Spinal cord (tissue), 10 donors: ENCODE measurements at places on chromosomes 7 and 10. TPM values are rescaled to one million over a fixed set of nuclear protein-coding genes. Genes with fewer than 3 reads are reported as not detected.

DNA sequence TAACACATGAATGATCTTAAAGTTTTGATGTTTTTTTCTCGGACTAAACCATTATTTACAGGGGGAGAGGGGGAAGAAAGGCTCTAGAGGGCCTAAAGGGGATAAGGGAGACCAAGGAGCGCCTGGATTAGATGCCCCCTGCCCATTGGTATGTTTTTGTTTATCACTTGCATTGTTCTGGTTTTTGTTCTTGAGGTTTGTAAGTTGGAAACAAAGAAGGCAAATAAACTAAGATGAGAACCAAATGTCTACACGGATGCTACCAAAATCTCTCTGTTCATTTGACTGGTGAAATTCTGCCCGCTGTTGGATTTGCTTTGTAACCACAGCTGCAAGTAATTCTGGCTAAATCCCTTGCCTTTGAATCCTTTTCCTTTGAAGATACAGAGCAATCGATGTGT, 99.8 kb upstream of the MACROH2A2 start:
- no peaks in the 10 kb centered on the region for H3K4me1 ChIP-seq
- no peak for DNase-seq
- no peaks in the 10 kb centered on the region for H3K36me3 ChIP-seq
- H3K27me3 ChIP-seq = no peaks in the 10 kb centered on the region
- H3K27ac ChIP-seq = no peak overlapping the region
- no peak overlapping the region for H3K4me3 ChIP-seq

The SDK1 gene
- total RNA-seq = 10.4 TPM

The PIK3AP1 gene
- 4.3 TPM for total RNA-seq

The C7orf25 gene
- 5.6 TPM for total RNA-seq

GRCh38 chr7:82481499-82482097, 38.0 kb upstream of the CACNA2D1 start:
- no peak overlapping the region for H3K4me3 ChIP-seq
- no peaks in the 10 kb centered on the region for H3K36me3 ChIP-seq
- H3K4me1 ChIP-seq = no peaks in the 10 kb centered on the region

DNA sequence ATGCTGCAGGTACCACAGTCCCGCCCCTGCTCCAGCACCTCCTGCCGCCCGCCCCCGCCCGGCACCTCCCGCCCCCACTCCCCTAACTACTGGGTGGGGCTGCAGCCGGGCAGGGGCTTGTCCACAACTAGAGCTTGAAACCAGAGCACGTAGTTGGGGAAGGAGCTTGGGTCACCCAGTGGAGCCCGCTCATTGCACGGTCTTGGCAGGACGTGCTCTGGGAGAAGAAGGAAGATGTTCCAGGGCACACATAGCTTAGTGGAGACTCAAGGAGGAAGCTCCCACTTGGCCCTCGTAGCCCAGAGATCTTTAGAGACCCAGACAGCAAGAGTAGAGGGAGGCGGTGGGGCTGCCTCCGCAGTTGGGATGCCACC, 692 bp downstream of the IGFBP1 start:
- no peaks in the 10 kb centered on the region for H3K36me3 ChIP-seq
- H3K27me3 ChIP-seq = peaks cover 18% of the 10 kb centered on the region
- H3K4me3 ChIP-seq = no peak overlapping the region
- H3K27ac ChIP-seq = peak overlapping the region; percentile 19
- H3K4me1 ChIP-seq = peaks cover 21% of the 10 kb centered on the region

DNA sequence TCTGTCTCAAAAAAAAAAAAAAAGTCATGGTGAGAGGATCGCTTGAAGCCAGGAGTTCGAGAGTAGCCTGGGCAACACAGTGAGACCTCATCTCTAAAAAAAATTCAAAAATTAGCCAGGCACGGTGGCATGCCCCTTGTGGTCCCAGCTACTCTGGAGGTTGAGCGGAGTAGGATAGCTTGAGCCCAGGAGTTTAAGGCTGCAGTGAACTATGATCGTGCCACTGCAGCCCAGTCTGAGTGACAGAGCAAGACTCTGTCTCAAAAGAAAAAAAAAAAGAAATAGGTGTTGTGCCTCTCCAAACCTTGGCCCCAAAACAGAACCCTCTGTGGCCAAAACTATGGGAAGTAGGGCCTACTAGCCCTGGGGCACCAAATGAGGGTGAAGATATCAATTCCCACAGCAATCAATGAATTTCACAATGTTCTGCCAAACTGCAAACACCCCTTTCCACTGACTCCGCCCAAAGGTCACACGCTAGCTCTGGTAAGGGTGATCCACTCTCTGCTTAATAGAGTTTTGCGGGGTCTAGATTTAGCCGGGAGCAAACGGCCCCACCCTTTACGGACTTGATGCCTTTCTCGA, 16.9 kb downstream of the SSC4D start:
- H3K27ac ChIP-seq = peak overlapping the region; percentile 59
- peak overlapping the region; percentile 51 for H3K4me3 ChIP-seq
- H3K4me1 ChIP-seq = peaks cover 36% of the 10 kb centered on the region
